Mucosa of gallbladder (tissue), 1 donor: ENCODE measurements at places on chromosomes 1 and 21. TPM values are rescaled to one million over a fixed set of nuclear protein-coding genes. Genes with fewer than 3 reads are reported as not detected.

Gene S100A9
- 19.1 TPM for total RNA-seq

Gene AGBL4
- 0.52 TPM for total RNA-seq

Gene KANK4
- total RNA-seq = 0.20 TPM

Gene POGZ
- 108 TPM for total RNA-seq

Gene ESRRG
- total RNA-seq = 5.4 TPM

Gene SPRR2B
- not detected for total RNA-seq

Gene NCAM2
- 1.8 TPM for total RNA-seq

DNA sequence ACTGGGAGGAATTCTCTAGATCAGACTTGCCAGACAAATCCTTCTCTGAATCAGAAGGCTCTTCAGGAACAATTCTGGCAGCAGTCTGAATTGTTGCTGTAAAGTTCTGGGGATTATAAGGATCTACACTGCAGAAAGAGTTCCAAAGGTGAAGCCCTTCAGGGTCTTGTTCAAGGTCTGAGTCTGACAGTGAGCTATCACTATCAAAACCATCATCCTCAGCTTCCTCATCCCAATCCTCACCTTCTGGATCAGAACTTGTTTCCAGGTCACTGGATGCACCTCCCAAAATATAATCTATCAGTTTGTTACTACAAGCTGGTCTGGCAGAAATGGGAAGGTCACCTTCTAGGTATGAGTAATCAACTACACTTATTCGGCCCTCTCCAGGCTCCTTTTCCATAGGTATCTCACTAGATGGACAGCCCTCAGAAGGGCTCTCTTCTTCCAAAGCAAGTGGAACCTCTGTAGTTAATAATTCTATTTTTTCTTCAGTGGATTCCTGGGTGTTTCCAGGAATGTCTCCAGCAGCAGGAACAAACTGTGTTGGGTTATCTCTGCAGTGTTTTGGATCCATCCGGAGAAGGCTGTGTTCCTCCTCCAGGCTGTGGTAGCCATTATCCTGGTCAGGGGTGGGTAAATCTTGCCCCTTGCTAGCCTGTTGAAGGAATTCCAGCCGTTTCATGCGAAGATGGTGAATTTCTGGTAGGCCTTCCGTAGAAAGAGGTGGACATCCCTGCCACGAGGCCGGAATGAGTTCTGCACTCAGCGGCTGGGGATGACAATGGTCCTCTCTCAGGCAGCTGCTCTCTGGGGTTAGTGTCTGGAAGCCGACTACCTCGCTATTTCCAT lies 1.6 kb downstream of the PPP1R15B start:
- no peak for DNase-seq

DNA sequence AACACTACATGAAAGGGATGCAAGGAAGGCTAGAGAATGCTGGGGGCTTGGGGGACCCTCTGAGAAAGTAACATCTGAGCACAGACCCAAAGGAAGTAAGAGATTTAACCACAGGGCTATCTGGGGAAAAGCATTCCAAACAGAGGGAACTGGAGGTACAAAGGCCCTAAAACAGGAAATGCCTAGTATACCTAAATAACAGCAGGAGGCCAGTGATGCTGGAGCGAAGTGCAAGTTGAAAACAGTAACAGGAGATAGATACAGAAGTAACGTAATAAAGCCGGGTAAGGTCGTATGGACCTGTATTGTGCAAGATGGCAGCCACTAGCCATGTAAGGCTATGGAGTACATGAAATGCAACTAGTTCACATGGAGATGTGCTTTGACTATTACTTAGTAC lies 52.1 kb downstream of the CD34 start:
- DNase-seq = no peak

GRCh38 chr1:21669258-21670058 lies at the start of gene RAP1GAP:
Gene RAP1GAP, minus strand, starts transcription at chr1:21669357. Its CDS starts 49,325 bp downstream, at chr1:21620032.
- peak; percentile 52 for DNase-seq

DNA sequence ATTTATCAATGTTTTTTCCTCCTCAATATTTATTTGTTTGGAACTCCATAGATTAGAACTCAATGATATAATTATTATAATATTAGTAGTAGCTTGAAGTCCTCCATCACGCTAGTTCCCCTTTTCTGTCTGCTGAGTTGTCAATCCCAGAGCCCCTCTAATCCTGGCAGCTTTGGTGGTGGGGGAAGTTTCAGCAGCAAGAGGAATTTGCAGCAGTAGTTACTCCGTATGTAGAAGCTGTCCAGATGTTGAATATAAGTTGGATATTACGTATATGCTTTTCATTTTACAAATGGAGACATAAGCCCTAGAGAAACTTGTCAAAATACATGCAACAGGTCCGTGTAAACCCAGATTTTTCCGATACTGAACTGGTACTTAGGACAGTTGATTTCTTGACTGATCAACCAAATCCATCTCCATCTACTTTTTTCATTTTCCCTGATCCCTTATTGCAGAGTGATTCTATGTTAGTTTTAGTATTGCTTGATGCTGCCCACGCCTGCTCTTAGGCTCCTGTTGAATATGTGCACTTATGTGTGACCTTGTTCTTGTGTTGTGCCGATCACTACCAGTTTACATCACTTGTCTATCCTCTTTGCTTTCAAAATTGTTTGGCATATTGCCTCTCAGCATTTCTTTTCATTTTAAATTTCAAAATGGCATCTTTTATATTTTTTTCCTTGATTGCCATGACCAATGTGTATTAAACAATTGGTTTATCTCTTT lies 28.1 kb downstream of the SMAP2 start:
- DNase-seq = no peak

GRCh38 chr1:3471356-3472087 lies 17.1 kb downstream of the ARHGEF16 start:
- no peak for DNase-seq

GRCh38 chr21:34836933-34837505 lies 168.2 kb downstream of the CLIC6 start:
- no peak for DNase-seq

DNA sequence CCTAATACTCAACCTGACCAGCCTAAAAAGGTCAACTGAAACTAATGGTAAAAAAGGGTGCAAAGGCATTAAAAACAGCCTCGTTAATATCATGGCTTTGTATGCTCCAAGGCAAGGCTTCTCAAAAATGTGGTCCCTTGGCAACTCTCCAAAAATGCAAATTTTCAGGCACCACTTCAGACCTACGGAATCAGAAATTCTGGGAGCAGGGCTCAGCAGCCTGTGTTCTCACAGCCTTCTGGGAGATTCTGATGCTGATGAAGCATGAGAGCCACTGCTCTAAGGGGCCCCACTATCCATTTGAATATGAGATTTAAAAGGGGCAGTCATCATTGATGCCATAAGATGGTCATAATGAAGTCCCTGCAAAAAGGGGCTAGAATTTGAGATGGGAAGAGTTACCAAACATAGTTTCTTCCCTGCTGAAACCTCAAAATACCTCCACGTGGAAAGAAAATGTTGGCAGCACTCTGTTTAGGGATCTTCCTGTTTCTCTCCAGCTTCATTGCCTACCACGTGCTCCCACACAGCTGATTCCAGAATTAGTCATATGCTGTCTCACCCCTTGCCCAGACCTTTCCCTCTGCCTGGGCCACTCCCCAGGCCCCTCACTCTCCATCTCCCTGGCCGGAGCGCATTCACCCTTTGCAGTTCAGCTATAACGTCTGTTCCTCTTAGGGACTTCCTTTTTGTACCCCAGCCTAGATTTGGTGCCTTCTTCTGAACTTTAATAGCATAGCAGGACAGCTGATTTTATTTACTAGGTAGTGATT lies 46.7 kb downstream of the PHC2 start:
- DNase-seq = no peak

- DNase-seq = no peak
These were observed 552.2 kb upstream of the NCAM2 start for GRCh38 chr21:20445971-20446370.

DNA sequence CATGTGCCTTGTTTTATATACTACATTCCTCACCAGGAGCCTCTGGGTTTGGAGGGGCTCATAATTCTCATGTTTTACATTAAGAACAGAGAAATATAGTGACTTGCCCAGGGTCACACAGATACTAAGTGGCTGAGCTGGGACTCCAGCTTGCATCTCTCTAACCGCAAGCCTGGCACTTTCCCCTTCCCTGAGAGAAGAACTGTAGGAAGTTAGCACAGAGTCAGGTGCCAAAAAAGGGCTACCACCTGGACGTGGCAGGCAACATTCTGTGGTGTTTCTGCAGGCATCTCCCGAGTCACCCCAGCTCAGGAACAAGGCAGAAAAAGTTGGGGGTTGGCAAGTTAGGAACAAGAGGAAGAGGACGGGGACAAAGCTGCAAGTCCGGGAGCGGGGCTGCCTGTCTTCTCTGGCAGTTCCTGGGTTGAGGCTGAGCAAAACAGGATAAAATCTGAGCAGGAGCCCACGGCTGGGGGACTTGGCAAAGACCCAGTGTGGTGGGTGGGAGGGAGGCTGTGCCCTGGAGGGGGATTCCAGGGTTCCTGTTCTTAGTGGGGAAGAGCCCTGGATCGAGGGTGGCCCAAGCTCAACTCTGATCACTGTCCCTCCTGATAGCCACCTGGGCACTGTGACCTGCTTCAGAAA lies 9.8 kb downstream of the PLA2G5 start:
- DNase-seq = no peak

GRCh38 chr1:1423245-1423597 lies 2.1 kb upstream of the ANKRD65 start:
- DNase-seq = no peak

GRCh38 chr1:177116941-177117340 lies 47.6 kb downstream of the ASTN1 start:
- no peak for DNase-seq

DNA sequence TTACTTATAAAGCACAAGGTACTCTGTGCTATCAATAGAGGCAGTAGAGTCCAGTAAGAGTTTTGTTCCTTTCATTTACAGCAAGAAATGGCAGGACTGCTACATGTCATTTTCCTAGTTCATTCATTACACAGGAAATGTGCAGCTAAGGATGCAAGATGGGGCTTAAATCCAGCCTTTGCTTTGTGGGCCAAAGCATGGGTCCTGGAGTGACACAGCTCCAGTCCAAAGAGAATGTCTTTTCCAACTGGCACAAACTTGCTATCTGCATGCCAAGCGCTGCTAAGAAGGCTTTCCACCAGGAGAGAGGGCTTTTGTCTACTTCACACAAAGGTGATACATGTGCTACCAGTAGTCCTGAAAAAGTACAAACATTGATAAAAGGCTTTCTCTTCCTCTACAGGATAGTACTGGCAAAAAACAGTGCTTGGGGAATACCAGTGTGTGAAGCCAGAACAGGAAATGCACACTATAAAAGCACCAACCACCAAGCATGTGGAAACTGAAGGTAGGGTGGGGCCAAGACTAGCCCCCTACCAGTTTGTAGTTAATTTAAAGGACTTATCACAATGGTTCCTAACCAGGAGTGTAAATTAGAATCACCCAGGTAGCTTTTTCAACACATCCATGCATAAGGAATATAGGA lies 68.7 kb downstream of the ARID4B start:
- no peak for DNase-seq

DNA sequence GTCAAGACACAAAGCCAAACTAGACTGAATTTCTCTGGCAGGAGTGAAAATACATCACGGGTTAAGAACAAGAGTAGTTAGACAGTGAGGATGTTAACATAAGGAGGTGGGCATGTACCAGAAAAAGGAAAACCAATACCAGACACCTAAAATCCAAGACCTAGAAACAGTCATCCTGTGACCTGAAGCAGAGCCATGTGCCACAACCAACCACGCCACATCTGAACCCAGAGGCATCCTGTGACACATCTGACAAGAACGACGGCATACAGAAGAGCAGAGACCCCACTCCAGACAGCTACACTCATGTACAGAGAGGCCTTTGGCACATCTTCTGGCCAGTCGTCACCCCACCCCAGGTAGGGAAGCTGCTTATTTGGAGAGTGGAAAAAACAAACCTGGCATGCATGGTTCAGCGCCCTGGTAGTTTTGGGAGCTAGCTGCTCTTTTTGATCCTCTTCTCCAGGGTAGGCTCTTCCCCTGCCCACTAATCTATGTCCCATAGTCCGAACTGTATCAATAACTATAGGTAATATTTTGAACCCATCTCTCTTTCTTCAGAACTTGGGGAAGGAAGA lies 72.1 kb downstream of the SLC45A1 start:
- no peak for DNase-seq
